AG20443 (cell line): ENCODE measurements at places on chromosomes 7 and 10.

DNA sequence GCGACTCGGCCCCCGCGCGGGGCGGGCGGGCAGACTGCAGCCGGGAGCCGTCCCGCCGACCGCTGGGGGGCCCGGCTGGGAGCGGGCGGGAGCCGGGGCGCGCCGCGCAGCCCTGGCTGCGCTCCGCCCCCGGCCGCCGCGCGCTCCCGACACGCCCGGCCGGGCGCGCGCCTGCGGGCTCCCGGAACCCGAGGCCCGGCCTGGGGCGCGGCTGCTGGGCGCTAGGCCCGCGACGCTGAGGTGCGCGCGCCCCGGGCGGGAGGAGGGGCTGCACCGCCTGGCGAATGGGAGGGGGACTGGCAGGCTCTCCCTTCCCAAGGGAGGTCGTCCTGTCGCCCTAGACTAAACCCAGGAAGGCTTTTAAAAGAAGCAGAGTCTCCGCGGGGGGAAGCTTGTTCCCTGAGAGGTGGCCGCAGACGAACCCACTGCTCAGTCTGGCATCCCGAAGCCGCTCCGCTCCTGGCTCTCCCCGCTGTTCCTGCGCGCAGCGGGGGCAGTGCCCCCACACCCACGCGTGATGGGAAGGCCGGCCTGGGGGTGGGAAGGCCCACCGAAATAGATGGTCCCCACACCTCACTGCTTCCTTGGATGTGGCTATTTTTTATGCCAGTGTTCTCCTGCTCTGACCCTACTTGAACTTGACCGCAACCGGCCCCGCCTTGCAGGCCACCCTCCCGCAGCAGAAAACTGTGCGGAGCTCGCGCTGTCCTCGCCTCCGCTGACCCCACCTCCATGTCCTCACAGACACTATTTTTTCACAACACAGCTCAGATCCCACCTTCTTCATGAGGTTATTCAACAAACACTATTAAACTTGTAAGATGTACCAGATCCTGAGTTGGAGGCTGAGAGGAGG, at the start of gene VOPP1:
Gene VOPP1, minus strand, starts transcription at position 125 of the 856 bp plus-strand sequence. CDS start 178 bp downstream, outside the sequence.
- peak; percentile 98 for DNase-seq

- DNase-seq = no peak
Measured at GRCh38 chr7:100221231-100221718, 1.5 kb downstream of the PVRIG start.

GRCh38 chr10:46255801-46256747, 30.7 kb upstream of the ANTXRL start:
- peak; percentile 67 for DNase-seq

- DNase-seq = no peak
Measured at GRCh38 chr7:1663223-1663622, 6.9 kb upstream of the ELFN1 start.

GRCh38 chr7:20359341-20359963, 28.8 kb downstream of the ITGB8 start:
- no peak for DNase-seq

GRCh38 chr7:16724344-16724743, 29.2 kb upstream of the TSPAN13 start:
- DNase-seq = no peak
